ENCODE measurements at places on chromosomes 1 and 21.

DNA sequence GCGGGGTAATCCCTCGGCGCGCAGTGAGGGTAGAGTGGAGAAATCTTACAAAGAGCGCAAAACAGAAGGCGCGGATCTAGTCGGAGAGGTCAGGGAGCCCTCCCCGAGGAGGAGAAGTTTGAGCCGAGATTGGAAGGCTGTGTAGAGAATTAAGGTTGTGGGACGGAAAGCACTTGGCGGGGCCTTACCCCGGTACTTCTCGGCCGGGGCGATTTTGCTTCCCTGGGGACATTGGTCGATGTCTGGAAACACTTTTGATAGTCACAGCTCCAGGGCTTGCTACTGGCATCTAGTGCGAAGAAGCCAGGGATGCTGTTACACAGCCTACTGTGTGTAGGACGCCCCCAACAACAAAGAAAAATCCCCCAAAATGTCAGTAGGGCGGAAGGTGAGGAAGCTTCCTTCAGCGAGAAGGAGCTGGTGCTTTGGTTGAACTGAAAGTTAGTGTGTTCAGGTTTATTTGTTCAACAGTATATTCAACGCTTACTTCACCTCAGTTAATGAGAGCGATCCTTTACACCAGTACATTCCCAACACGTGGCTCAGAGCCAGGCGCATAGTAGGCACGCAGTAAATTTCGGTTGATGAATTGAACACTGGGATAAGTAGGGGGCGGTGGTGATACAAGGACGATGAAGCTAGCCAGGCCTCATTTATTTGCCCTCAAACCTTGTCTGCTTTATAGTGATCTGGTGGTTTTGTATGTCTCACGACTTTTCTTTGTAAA, 807 bp downstream of the CEP85 start:
- DNase-seq, result no peak

DNA sequence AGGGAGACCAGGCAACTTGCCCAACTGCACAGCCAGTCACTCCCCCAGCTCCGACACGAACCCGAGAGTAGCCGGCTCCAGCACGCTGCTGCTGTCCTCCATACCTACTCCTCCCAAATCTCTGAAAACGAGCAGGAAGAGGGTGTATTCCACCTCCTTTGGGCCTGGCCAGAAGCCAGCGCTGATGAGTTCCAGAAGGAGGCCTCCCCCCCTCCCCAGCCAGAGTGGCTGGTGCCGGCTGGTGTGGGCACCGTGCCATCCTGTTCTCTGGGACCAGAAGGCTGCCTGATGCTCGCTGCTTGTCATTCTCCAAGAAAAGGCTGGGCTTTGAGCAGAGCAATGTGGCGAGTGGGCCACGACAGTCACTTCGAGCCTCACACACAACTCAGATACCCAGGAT, 22.2 kb downstream of the KCNN3 start:
- DNase-seq, result peak; percentile 56

GRCh38 chr1:1629430-1630190, 2.4 kb upstream of the MMP23B start:
- no peak for DNase-seq

- DNase-seq, result no peak
Observed at GRCh38 chr1:65178235-65178634, 30.2 kb downstream of the AK4 start.

GRCh38 chr1:194267021-194267420, 1080.6 kb upstream of the B3GALT2 start:
- no peak for DNase-seq

GRCh38 chr1:224722838-224723237, 106.7 kb downstream of the CNIH3 start:
- no peak for DNase-seq

DNA sequence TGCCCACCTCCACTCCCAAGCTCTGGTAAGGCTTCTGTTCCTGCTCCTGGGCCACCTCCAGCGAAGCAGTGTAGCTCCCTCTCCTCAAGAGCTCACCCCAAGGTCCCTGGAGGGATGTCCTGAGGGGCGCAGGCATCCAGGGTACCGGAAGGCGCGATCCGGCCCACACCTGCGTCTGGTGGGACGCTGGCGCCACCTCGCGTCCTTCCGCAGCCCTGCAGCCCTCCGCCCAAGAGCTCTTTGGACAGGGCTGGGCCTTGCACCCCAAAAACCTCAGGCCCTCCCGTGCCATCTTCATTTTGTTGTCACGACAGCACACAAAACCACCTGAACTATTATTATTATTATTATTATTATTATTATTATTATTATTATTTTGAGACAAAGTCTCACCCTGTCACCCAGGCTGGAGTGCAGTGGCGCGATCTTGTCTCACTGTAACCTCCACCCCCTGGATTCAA, 49.2 kb upstream of the PAX7 start:
- peak; percentile 31 for DNase-seq

DNA sequence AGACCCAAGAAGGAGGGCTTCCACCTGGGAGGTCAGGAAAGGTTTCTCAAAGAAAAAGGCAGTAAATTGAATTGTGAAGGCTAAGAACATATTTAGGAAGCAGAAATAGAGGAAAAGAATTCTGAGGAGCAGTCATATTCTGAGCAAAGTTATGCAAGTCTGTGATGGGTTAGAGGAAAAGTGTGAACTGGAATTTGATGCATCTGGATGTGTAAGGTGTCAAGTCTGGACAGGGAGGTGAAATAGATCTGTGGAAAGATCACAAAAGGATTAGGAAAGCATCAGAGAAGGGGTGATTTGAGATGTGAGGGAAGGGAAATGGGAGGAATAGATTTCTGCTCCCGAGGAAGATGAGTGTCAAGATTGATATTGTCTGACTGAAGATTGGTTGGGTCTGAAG, 18.1 kb upstream of the PRDM2 start:
- DNase-seq, result no peak

DNA sequence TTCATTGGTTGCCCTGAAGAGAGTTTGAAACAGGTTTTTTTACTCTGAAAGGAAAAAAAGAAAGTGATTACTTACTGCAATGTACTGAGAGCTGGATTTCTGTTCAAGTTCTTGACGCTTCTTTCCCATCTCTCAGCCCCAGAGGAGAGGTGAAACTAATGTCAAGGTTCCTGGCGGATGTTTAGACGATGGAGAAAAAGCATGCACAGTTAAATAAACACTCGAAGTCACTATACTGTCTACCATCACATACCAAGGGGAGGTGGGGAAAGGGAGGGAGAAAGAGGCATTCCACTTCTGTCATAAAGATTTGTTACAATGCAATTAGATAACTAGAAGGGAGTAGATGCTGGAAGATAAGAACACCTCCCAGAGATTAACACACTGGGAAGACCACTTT, 177.0 kb upstream of the TNR start:
- DNase-seq, result no peak

GRCh38 chr1:40899230-40899870, 37.2 kb upstream of the CITED4 start:
- DNase-seq, result no peak

GRCh38 chr1:209820986-209821385, 6.8 kb upstream of the UTP25 start:
- DNase-seq, result no peak

DNA sequence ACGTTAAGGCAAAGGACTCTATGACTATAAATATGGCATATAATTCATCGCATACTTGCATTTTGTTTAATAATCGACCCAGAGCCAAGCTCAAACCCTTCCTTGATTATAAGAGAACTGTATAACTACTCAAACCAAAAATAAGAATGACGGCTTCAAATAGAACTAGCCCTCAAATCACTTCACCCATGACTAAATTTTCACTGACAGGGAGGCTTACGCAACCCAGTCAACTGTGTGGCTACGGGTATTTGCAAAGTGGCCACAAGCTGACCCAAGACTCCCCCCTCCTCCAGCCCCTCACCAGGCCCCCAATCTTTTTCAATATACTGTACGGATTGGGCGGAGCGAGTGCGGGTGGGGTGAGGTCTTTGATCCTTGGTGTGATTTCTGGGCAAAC, 268.3 kb downstream of the ASTN1 start:
- DNase-seq, result no peak

GRCh38 chr1:53562291-53562980, 103.2 kb downstream of the DMRTB1 start:
- DNase-seq, result no peak

DNA sequence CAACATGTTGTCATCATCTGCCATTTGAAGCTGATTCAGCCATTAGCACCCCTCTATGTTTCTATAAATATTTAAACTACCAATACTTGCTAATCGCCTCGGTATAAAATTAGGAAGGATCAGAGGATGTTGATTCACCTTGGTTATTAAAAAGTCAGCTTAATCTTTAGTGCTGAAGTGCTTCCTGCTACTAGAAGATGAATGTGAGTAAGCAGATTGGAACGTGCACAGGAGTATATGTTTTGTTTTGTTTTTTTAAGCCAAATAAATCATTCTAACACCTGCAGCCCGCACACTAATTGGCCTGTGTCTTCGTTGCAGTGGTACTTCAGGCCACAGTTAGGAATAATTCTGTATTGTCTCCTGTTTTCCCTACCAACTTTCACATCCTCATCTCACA, 485.7 kb downstream of the AJAP1 start:
- peak; percentile 6 for DNase-seq

GRCh38 chr1:75901371-75901770, 30.8 kb downstream of the ASB17 start:
- DNase-seq, result no peak

- no peak for DNase-seq
Observed at GRCh38 chr1:51877434-51878307, 856 bp downstream of the NRDC start.

DNA sequence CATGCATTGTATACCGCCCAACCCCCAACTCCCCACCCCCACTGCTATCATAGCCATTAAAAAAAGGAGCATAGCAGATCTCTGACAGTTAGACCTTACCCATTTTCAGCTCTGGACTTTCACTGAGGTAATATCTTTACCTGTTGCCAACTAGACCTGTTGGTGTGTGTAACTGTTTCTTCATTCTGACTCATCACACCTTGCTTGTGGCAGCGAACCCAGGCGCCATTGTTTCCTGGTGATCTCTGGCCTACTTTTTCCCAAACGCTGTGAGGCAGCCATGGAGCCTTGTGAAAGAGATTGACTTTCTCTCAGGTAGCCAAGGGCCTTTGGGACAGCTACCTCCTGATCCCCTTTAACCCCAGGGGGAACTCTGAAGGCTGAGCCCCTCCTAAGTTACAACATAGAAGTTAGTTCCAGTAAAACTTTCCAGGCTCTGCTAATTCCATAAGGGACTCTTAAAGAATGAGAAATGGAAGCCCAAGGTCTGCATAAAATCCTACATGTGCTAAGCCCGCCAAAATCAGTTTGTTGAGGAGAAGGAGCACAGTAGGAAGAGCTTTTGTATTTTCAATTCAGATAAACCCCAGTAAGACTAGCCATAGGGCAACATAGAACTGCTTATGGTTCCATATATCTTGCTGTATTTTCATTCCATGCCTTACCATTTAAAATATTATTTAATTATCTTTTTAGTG, 196.1 kb upstream of the CAMK1G start:
- DNase-seq, result no peak

- no peak for DNase-seq
Observed at GRCh38 chr1:45272913-45273371, 53.8 kb upstream of the HPDL start.

DNA sequence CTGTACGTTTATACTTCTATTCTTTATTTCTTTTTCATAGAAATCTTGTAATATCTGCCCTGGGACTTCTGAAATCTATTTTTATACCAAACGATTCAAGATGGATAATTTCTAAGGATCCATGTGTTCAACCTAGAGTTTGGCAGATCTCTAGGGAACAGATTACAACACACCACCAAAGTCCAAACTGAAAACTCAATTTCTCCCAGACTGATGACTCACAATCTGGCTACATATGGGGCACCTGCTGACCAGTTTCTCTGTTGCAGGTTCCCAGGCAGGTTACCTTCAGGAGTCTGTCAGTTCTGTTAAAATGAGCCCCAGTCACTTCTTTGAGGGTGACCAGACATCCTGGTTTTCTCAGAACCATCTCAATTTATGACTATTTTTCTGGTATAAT, 439.4 kb downstream of the GPATCH2 start:
- no peak for DNase-seq

DNA sequence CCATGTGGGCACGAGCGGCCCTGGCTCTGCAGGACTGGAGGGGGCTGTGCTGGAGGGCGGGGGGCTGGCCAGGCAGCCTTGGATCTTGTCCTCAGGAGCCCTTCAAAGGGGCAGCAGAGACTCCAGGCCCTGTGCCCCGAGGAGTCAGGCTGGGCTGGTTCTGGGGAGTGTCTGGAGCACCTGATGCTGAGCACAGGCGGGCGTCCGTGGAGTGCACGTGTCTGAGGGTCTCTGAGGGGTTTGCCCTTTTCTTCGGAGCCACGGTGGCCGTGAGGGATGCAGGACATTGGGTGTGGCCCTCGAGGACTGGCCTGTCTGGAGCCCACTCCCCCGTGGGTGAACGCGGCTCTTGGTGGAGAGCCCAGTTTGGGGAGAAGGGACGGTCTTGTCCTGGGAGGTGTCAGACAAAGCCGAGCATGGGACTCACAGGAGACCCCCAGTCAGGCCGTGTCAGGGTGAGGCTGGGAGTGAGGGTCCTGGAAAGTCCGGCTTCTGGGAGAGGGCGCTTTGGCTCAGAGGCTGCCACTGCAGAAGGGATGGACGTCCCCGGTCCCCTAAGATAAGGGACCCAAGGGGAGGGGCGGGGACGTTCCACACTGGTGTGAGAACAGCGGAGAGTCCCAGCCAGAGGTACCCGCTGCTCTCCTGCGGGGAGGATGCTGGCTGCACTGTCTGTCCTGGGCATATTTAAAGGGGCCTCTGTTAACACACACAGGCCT, 60.8 kb downstream of the COL18A1 start:
- DNase-seq, result no peak

GRCh38 chr1:244841273-244841927, 5.9 kb downstream of the COX20 start:
- DNase-seq, result no peak

DNA sequence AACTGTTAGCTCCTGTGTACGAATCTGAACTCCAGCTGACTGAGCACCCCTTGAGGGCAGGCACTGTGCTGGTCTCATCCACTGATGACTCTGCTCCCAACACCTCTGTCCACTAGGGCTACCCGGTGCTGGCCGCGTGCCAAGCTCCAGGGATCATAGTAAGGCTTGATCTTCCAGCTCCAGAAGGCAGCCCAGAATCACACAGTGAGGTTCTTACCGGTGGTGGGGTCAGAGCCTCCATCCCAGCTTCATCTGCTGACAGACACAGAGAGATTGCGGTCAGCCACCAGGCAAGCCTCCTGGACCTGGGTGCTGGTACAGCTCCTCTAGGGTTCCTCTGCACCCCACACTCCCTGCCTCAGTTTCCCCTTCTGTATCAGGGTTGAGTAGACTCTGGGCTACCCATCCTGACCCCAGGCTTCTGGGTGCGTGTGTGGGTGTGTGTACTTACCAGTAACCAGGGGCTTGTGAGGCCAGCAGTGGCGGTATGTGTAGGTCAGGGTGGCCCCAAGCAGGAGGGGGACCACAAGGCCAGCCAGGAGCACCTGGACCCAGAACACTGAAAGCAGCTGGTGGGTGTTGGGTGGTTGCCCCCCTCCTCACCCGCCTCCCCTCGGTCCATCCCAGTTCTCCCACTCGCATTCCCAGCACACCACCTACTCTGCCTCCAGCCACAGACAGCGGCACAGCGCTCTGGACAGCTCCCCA, 3.4 kb downstream of the TNFRSF25 start:
- DNase-seq, result no peak

DNA sequence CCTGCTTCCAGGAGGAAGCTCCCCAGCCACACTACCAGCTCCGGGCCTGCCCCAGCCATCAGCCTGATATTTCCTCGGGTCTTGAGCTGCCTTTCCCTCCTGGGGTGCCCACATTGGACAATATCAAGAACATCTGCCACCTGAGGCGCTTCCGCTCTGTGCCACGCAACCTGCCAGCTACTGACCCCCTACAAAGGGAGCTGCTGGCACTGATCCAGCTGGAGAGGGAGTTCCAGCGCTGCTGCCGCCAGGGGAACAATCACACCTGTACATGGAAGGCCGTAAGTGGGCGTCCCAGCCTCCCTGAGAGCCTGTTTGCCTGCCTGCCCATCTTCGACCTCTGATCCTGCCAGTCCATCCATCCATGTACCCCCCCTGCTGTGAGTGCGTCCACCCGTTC, 3.6 kb downstream of the ECM1 start:
- DNase-seq, result no peak

All from NCI-H2029 (cell line).